RPMI7951 (cell line): ENCODE measurements at places on chromosomes 4 and X.

- no peak for DNase-seq
These were observed 154.5 kb downstream of the MSN start for GRCh38 chrX:65821721-65822496.

DNA sequence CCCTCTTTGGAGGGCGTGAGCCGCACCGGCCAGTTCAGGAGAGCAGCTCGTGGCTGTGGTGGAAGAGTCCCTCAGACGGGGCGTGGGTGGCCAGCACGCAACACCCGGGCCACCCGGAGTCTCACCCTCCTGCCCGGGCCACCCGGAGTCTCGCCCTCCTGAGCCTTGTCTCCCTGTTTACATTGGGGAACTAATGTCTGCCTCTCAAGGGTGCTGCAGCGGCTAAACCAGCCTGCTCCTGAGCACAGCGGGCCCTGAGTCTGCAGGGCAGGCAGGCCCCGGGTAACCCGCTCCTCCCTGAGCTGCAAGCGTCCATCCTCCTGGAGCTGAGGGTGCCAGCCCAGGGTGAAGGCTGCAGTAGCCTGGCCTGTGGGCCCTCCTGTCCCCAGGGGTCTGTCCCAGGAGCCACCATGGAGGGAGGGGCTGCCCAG, 3.0 kb downstream of the PDE6B start:
- DNase-seq, result no peak

DNA sequence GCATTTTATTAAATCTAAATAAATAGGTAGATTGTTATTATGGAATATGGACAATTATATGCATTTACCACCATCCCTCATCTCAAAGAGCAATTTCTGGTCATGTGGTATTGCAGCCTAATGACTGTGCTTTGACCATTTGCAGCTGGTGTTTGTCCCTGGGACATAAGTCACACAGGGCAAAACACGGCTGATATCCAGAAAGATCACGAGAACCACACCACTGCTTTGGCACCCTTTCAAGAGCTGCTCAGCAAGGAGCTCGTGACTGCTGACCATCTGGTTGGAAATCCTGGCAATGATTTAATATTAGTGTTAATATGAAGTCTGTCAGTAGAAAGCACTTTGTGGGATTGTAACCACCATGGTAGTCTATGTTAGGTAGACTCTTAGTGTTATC, 545.0 kb downstream of the GBA3 start:
- peak; percentile 52 for DNase-seq

DNA sequence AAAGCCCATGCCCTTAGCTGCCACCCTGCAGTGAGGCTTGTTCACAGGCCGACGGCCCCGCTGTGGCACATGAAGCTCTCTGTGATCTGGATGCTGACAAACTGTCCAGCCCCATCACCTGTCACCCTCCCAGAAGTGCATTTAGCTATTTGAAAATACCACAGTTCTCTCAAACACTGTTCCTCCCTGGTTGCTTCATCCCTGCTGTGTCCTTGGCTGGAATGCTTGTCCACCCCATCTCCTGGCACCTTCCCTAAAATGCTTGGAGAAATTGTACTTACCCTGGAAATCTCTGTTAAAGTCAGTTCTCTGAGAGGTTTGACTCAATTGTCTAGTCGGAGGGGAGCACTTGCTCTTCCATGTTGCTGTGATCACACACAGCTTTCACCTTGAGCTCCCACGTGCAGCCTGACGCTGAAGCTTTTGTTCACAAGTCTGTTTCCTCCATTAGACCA, 10.1 kb downstream of the SYNPO2 start:
- no peak for DNase-seq

- DNase-seq, result no peak
These were observed 39.4 kb upstream of the EFHC2 start for GRCh38 chrX:44382871-44383270.

GRCh38 chr4:89373394-89373793, 65.8 kb upstream of the GPRIN3 start:
- DNase-seq, result no peak

DNA sequence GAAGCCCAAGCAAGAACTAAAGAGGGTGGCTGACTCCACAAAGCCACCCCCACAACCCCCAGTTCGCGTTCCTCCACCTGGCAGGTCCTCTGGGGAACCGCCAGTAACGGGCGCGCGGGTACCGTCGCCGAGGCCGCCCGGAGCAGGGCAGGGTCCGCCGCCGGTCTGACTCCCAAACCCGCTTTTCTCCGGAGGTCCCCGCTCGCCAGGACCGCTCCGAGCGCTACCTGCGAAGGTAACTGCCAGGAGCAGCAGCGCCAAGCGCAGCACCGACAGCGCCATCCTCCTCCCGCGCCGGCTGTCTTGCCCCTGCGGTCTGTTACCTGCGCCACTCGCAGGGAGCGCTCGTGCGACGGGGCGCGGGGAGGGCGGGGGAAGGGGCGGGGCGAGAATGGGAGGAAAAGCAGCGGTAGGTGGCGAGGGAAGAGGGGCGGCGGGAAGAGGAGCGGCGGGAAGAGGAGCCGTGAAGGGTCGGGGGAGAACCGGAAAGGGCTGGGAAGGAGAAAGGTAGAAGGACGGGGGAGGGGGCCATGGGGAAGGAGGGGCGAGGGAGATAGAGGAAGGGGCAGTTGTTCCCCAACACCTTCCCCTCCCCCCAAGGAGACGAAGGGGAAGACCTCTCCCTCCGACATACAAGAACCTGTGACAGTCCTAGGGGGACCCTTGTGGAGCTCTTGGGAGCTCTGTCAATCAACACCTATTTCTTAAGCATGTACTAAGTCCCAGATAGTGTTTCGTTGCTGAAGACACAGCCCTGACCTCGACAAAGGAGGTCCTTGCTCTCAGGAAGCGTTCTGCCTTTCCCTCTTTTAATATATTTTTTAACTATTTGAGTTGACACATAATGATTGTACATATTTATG, at the start of gene SPINK2:
Gene SPINK2, minus strand, starts transcription at position 321 of the 863 bp plus-strand sequence. Its CDS starts 39 bp downstream, at position 282.
- DNase-seq, result no peak

GRCh38 chrX:153450114-153450948, 4.5 kb upstream of the TREX2 start:
- no peak for DNase-seq

- DNase-seq, result no peak
These were observed 48.1 kb upstream of the BCOR start for GRCh38 chrX:40145923-40146261.

GRCh38 chr4:82611527-82611926, 49.7 kb upstream of the TMEM150C start:
- DNase-seq, result no peak

- peak; percentile 88 for DNase-seq
These were observed 118.3 kb upstream of the ETNPPL start for GRCh38 chr4:108881190-108881589.

DNA sequence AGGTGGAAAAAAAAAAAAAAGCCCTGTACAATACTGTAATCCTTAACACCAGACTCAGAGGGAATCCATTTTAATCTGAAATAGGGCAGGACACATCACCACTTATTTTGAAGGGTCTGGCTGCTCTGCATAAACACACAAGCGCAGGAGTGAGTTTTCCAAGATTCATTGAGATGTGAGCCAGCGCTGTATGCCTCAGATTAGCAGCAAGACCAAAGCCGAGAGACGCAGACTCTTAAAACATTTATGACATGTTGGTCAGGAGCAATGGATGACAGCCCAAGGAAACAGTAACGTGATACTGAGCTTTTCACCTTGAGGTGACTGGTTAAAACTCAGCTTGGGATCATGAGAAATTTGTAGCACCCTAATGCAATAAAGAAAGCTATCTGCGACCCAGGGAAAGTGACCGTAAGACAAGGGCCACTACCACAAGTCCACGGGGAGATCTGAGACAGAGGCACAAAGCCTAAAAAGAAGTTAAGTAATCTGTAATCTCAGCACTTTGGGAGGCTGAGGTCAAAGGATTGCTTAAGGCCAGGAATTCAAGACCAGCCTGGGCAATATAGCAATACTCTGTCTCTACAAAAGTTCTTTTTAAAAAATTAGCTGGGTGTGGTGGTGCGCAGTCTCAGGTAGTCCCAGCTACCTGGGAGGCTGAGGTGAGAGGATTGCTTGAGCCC, 210.6 kb downstream of the COL25A1 start:
- DNase-seq, result no peak

DNA sequence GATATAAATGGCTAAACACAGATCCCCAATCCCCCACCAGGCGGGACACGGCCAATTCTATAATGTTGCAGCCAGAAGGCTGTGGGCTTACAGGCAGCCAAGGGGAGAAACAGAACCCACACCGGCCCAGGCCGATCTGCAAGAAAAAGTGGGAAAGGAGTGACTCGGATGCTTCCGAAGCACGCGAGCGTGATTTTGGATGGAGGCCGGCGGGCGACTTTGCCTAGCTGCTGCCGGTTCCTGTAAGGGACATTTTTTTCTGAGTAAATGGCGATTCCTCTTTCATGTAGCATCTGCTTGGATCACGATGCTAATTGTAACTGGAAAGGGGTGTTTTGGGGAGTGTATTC, 470.2 kb downstream of the PCDH19 start:
- no peak for DNase-seq

GRCh38 chr4:26611372-26611771, 27.5 kb downstream of the TBC1D19 start:
- no peak for DNase-seq

DNA sequence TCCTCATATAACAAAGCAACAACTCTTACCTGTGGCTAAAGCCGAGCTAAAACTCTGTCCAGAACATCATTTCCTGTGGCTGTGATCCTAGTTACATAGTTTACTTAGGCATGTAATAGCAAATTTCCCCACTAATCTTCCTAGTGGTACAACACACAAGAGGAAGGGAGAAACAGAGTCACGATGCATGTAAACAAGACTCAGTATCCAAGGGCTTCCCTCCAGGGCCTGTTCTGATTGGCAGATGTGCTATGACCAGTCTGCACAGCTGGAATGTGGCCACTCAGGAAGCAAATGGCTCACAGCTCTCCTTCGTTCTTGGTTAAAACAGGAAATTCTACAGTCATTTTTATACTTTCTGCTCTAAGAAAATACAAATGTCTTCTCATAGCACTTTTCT, 49.2 kb upstream of the PRSS48 start:
- DNase-seq, result peak; percentile 39

GRCh38 chrX:114924423-114924822, 93.0 kb downstream of the IL13RA2 start:
- DNase-seq, result no peak

GRCh38 chrX:71908387-71908786, 2.3 kb upstream of the NHSL2 start:
- no peak for DNase-seq

GRCh38 chrX:15858051-15858450, 3.4 kb upstream of the AP1S2 start:
- no peak for DNase-seq

DNA sequence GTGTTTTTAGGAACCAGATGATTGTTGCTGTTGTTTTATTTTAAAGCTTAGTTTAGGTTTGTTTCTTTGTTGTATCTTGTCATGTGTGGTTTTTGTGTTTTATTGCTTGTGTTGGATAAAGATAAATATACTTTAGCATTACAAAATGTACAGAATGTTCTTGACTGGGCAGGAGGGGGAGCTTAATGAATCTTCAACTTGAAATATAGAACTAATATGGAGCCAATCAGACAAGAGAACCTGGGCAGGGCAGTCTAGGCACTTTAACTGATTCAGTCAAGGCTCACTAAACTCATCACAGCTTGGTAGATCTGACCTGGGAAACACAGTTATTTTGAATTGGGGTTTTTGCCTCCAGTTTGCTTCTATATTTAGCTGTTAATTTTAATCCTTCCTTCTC, 304.2 kb downstream of the ARHGAP24 start:
- DNase-seq, result peak; percentile 53

GRCh38 chr4:55311792-55312488, 34.1 kb upstream of the SRD5A3 start:
- peak; percentile 10 for DNase-seq

- DNase-seq, result no peak
These were observed 13.5 kb downstream of the STIM2 start for GRCh38 chr4:26874110-26874509.

DNA sequence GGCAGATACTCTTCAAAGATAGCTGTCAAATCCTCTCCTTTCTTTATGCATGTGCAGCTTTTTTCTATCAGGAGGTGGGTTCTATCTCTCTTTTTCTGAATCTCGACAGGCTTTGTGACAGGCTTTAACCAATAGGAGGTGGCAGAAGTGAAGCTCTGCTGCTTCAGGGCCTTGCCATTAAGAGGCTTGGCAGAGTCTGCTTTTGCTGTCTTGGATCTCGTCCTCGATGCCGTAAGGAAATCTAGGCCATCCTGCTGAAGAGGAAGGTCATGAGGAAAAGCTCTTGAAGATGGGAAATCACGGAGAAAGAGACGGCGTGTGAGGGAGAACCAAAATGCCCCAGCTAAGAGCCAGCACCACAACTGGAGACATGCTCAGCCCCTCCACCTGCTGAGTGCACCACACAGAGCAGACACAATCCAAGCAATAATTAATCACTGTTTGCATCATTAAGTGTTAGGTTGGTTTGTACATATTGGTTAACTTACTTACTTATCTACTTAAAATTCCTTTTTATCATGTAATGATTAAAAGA, 92.2 kb downstream of the DDIT4L start:
- no peak for DNase-seq

GRCh38 chr4:83771113-83771705, 235.3 kb downstream of the GPAT3 start:
- peak; percentile 47 for DNase-seq

GRCh38 chrX:40240844-40241243, 143.1 kb upstream of the BCOR start:
- no peak for DNase-seq

DNA sequence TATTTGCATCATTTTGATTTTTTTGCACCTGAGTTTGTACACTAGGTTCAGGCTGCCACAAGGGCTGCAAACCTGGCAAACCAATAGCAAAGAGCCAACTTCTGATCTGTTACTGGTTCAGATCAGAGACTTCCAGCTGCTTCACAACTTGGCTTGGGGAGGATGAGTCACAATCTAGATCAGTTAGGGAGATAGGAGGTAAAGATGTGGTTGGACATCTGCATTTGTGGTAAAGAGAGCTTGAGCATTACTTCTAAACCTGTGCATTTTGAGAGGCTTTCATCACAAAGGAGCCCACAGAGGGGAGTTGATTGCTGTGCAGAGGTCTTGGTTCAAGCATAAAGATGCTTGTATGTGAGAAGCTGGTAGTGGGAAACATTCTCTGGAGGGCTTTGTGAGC, 34.5 kb downstream of the LINC00632 start:
- peak; percentile 62 for DNase-seq

- DNase-seq, result no peak
These were observed 17.6 kb upstream of the GK2 start for GRCh38 chr4:79425586-79425985.

- peak; percentile 41 for DNase-seq
These were observed 126.0 kb downstream of the EMCN start for GRCh38 chr4:100391863-100392262.

GRCh38 chrX:67334323-67334722, 209.5 kb upstream of the AR start:
- DNase-seq, result no peak

DNA sequence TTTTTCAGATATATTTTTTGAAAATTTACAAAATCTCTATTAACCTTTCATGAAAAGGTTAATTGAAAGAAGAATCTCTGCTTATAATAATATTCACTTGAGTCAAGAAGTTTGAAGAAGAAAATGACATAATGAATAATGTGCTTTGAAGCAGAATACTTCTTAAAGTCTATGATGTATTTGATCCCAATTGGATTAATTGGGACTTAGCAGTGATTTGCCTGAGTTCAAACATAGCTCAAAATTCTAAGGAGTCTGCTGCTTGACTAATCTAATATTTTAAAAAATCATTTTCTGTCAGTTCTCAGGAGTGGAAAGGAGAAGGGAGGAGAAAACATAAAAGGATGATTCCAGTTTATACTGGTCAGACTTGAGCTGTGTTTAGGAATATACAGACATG, 1150.4 kb upstream of the INTU start:
- no peak for DNase-seq

GRCh38 chr4:159290321-159291030, 187.6 kb downstream of the RAPGEF2 start:
- DNase-seq, result no peak

GRCh38 chr4:140719022-140719421, 37.2 kb downstream of the TBC1D9 start:
- peak; percentile 28 for DNase-seq
